ENCODE measurements at places on chromosomes 6 and 20.

DNA sequence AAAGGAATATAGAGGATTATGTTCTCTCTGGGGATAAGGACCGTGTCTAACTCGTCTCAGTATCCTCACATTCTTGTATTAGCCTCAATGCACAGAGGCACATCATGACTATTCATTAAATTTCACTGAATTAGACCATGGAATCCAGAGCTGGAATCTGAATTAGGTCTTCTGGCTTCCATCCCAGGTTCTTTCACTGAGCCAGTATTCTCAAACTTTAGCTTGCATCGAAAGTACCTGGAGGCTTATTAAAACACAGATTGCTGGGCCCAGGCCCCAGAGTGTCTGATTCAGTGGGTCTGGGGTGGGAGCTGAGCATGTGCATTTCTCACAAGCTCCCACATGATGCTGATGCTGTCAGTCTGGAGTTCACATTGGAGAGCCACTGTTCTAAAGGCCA lies 142.0 kb downstream of the UST start:
- DNase-seq, result no peak

DNA sequence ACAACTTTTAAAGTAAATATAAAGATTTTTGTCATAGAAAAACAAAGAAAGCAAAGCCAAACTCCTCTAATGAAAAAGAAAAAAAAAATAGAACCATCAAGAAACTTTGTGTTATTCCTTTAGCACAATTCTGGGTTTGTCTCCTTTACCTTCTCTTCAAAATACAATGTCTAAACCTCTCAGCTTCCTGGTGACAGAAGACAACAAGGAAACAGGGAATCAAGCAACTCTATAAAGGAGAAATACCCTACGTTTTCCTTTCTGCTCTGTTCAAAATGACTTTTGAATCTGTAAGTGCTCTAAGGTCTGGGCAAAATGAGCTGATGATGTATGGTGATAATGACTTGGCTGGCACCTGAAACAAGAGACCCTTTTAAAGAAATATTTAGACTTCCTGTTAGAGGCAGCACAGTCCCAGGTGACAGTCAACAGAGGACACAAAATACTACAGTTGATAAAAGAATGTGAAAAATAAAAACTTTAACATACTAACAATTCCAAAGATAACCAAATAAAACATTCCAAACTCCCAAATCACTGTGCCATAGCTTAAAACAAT lies 101.4 kb downstream of the PRDM1 start:
- no peak for DNase-seq

- DNase-seq, result no peak
These were observed 117.1 kb upstream of the PRND start for GRCh38 chr20:4604580-4604979.

DNA sequence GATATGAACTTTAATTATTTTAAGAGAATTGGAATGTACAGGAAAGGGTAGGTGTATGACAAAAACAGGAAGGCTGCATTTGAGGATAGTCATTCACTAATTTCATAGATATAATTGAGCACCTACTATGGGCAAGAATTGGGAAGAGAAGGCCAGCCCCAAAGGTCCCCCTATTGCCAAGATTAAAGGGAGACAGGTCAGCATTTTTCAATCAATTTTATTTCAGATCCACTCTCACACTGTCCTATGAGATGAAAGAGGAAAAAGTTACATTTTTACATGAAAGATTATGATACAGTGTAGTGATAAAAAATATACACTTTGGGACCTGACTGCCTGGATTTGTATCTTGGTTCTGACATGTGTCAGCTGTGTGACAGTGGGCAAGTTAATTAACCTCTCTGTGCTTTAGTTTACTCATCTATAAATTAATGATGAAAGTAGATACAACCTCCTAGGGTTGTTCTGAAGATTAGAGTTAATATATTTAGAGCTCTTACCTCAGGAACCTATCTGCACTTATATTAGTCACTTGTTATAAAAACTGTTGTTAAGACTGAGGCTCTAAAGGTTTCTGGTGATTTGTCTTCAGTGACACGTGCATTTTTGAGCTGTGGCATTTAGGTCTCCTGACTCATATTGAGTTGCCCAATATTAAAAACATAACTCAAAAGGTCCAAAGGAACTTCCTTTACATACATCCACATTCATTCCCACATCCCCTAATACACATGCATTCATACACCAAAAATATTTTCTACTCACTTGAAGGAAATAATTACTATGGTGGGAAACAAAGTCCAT lies 45.7 kb downstream of the SCGN start:
- no peak for DNase-seq

DNA sequence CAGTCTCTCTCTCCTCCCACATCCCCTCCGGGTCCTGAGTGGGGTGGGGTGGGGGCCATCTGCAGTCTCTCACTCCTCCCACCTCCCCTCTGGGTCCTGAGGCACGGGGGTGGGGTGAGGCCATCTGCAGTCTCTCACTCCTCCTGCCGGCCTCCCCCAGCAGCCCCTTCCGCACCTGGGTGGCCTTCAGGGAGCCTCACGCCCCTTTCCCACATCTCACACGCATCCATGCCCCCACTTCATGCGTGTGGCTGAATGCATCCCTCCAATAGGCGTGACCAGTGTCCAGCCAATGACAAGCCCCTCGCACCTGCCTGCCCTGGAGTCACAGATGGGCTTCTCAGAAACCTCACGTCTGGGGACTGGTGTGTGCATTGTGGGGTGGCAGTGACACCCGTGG lies 993 bp upstream of the SRMS start:
- no peak for DNase-seq

- DNase-seq, result peak; percentile 72
These were observed 137.9 kb downstream of the DLL1 start for GRCh38 chr6:170152989-170153388.

DNA sequence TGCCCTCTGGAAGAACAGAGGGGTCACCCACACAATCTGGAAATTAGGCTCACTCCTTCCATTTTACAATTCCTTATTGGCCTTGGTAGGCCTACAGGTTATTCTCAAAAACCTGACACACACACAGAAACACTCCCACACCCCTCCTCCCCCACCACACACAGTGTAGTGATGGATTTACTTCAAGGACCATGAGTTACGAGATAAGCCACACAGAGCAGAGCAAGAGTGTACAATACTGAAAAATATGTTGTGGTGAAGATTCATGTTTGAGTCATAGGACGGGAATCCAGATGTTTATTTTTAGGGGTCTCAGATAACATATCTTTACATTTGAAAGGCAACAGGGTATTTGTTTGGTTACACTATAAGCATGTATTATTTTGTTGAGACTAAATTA lies 291.9 kb downstream of the PLCB1 start:
- DNase-seq, result no peak

DNA sequence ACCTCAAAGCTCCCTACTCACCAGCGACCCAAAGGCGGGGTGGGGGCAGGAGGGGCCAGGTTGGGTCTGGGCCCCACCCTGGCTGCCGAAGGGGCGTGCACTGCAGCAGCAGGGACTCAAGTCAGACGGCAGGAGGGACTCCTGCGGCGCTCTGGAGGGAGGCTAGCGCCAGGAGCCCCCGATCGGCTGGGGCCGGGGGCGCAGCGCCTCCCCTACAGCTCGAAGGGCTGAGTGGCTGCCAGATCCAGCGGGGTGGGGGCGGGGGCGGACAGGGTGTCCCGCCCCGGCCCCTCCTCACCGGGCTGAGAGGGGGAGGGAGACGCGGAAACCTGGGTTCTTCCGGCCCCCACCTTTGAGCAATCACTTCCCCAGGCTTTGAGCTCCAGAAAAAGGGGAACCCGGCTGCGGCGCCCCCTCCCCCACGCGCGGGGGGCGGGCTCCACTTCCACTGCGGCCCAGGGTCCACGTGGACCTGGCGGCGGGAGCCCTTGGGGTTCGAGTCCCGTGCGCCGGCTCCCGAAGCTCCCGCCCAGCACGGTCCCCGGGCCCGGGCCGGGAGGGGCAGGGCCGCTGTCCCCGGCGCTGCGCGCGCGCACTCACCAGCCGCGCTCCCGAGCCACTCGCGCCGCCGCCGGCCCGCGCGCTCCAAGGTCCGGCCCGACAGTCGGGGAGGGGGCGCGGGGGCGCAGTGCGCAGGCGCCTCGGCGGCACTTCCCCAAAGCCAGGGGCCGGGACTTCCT lies at the start of gene RGS19:
Gene RGS19, minus strand, starts transcription at position 246 of the 740 bp plus-strand sequence. CDS start 2,632 bp downstream, outside the sequence.
- DNase-seq, result peak; percentile 91

- no peak for DNase-seq
These were observed 25.3 kb downstream of the ELOVL4 start for GRCh38 chr6:79922018-79922417.

- DNase-seq, result no peak
These were observed 25.8 kb downstream of the SMLR1 start for GRCh38 chr6:130852844-130853554.

- no peak for DNase-seq
These were observed 1.4 kb upstream of the UQCC2 start for GRCh38 chr6:33712914-33713313.

GRCh38 chr6:127516662-127517273 lies 2.4 kb downstream of the MTCL3 start:
- no peak for DNase-seq

- DNase-seq, result no peak
These were observed 72.4 kb upstream of the SIRPA start for GRCh38 chr20:1822564-1823449.

GRCh38 chr6:32844839-32845383 lies 1.1 kb upstream of the PSMB8 start:
- no peak for DNase-seq

DNA sequence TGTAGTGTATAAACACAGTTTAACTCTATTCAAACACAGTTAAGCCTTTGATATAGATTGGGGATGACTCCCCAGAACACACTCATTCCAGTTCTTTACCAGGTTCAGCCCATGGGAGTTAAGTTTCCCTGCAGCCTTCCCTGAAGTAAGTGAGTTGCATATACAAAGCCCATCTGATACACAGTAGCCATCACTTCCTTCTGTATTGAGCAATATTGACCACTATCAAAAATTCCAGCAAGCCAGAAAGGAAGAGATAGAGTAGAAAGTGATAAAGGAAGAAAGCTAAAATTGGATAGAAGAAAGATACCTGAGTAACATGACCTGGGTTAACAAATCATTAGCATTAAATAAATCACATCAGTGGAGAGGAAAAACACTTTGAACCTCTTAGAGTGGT lies 34.6 kb downstream of the DEFB114 start:
- DNase-seq, result no peak

DNA sequence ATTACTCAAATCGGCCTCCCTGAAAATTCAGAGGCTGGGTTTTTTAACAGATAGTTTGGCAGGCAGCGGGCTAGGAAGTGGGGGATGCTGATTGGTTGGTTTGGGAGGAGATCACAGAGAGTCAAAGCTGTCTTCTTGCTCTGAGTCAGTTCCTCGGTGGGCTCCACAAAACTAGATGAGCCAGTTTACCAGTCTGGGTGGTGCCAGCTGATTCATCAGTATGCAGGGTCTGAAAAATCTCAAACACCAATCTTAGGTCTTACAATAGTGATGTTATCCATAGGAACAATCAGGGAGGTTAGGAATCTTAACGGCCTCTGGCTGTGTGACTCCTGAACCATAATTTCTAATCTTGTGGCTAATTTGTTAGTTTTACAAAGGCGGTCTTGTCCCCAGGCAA lies 190.7 kb downstream of the C6orf118 start:
- no peak for DNase-seq

- DNase-seq, result no peak
These were observed 18.2 kb upstream of the KIAA1755 start for GRCh38 chr20:38278763-38279162.

GRCh38 chr6:135250751-135251497 lies 69.8 kb downstream of the MYB start:
- DNase-seq, result no peak

DNA sequence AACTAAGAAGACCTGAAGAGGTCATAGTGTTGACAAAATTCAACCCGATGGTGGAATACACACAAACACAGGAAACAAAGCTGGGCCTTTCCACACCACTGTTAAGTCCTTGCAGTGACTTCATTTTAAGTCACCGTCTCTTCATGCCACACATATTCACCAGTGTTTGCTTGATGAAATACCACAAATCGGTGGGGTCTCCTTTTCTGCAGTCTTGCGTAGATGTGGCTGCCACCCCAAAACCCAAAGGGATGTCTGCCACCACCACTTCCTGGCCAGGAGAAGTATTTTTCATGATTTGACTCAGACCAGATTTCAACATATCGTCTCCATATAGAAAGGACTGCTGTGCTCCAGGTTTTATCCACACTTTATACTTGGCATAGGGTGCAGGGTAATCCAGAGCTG lies 11.0 kb upstream of the COL10A1 start:
- no peak for DNase-seq

DNA sequence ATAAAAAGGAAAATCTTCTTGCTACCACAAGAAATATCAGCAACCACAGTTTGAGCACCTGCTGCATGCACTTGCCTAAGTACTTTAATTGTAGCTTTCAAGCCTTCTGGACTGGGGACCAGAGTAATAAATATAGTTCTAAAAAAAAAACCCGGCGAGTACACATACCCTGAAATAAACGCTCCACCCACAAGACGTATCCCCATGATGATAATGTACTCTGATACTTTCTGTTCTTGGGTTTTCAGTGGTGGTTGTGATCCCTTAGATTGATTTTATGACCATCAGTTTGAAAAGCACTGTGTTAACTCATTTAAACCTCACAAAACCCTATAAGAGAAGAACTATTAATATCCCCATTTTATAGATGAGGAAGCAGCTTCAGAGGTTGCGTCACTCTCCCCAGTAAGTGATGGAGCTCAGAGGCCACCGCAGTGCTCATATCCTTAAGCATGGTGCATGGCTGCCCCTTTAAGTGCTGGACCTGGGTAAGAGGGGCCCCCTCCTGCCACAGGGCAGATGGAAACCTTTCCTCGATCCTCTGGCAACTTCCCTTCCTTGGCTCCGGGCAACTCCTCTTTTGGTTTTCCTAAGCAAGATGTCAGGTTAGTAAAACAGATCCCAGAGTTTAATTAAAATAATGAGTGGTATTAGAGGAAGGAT lies 67.3 kb downstream of the KCNB1 start:
- no peak for DNase-seq

DNA sequence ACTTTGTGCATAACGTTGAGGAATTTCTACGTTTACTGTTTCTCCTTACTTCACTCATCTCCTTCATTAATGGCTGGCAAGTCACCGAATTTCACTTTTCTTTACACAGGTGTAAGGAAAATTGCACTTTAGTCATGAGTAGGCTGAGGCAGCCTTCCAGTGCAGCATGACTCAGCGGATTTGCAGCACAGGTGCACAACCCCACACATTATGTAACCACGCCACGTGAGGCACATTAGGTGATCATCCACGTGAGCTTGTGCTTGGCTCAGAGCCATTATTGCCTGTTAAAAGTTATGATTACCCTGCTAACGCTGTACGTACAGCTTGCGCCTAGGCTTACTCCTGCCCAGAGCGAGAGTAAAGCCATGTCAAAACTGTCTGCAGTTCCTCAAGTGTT lies 158.8 kb downstream of the NKAIN2 start:
- DNase-seq, result peak; percentile 72

GRCh38 chr6:6738922-6739716 lies 150.6 kb downstream of the LY86 start:
- no peak for DNase-seq
